Fibroblast of skin of back (primary cell): ENCODE measurements at places on chromosomes 13 and 19.

GRCh38 chr13:38830442-38831045 lies 143.7 kb downstream of the FREM2 start:
- no peak for DNase-seq

DNA sequence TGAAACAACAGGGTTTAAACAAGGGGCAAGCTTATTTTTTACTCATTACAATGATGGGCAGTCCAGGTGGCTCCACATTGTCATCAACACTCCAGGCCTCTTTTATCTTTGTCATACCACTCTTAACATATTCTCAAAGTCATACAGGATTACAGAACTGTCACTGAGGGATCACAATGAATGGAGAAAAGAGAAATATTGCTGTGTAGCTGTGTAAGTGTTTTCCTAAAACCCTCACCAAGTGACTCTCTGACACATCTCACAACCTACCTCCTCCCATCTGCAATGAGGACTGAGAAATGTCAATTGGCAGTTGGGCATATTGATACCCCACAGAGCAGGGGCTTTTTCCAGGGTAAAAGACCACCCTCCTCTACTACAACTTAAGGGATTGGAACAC lies 562.1 kb downstream of the TBC1D4 start:
- DNase-seq = no peak

GRCh38 chr13:71618159-71618558 lies 248.8 kb downstream of the DACH1 start:
- no peak for DNase-seq

DNA sequence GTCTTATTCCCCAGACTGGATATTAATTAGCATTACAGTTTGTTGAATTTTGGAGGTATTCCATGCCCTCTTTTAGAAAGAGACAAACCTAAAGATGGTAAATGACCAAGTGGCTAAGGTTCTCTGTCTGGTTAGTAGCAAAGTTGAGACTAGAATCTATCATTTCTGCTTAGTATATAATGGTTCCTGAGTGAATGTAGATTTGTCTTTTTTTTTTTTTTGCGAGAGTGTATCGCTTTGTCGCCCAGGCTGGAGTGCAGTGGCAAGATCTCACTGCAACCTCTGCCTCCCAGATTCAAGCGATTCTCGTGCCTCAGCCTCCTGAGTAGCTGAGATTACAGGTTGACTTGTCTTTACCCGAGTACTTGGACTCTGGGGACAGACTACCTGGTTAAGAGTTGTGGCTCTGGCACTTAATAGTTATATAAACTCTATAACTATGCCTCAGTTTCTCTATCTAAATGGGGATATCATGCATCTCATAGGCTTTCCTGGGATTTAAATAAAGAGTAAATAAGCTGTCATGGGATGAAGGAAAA lies 2.7 kb downstream of the NAA16 start:
- DNase-seq = no peak

DNA sequence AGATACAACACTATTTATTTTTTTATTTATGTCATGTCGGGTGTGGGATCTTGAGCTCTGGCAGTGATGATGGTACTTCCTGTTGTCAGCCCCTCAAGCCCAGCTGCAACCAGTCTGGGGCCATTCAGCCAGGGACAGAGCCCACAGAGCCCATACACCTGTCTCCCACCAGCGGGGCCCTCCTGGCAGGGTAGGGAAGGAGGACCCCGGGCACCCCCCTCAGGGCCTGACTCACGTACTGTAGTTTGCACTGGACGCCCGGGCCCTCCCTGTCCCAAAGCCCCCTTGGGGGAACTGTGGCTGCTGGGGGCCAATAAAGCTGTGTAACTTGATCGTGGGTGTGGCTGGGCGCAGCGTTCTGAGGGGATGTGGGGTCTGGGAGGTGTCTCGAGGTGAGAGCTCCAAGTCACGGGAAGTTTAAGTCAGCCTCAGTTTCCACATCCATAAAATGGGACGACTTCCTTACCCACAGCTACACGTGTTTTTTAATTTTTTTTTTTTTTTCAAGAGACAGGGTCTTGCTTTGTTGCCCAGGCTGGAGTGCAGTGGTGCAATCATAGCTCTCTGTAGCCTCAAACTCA lies 9.5 kb downstream of the ATG4D start:
- no peak for DNase-seq

- no peak for DNase-seq
Measured at GRCh38 chr13:98195054-98195791, 18.2 kb upstream of the RNF113B start.

- peak; percentile 46 for DNase-seq
Measured at GRCh38 chr19:41264581-41265394, 616 bp downstream of the HNRNPUL1 start.

GRCh38 chr19:36460046-36460445 lies 29.3 kb downstream of the ZNF566 start:
- DNase-seq = peak; percentile 33

- no peak for DNase-seq
Measured at GRCh38 chr13:39350461-39350881, 252.5 kb downstream of the LHFPL6 start.

DNA sequence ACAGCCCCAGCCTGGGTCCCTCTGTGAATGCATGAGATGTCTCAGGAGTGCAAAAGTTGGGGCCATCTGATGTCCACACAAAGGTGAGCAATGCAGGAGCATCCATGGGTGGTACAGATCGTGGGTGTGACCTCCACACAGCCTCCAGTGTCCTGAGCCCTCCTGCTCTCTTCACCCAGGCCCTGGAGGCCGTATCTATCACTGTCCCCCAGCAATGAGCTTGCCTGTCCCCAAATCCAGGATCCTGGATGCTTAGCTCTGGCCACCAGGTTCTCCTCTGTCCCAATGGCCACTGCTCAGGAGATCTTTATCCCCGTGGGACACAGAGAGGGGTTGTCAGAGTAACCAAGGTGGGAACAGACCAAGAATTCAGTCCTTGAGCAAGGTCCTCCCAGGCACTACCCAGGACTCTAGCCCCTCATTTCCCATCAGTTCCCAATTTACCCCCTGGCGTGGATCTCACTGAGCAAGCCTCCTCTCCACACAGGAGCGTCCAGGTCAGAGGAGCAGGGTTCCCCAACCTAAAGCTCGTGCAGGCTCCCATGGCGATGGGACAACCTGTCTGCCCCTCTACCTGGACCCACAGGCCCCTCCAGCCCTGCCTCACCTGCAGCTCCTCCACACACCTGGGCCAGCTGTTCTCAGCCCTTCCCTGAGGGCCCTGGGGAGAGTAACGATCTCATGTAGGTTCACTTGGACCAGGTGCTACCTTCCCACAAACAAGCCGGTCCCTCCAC lies 11.3 kb downstream of the CEACAM21 start:
- no peak for DNase-seq

- DNase-seq = peak; percentile 7
Measured at GRCh38 chr13:65965501-65965900, 1264.6 kb downstream of the PCDH9 start.

DNA sequence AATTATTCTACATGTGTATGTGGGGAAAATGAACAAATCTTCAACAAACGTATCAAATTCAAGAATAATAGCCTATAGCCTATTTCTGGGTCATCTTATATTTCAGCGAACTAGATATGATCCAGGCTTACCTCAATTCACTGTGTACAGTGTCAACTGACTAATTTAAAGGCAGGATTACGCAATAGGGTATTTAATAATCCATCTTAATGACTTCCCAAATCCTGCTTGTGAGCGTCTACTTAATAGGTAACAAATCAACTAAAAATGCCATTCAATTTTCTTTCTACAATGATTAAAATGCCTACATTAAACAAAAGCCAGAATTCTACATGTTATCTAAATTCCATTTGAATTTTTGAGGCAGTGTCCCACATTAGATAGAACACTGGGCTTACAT lies 67.0 kb downstream of the USP12 start:
- DNase-seq = no peak

DNA sequence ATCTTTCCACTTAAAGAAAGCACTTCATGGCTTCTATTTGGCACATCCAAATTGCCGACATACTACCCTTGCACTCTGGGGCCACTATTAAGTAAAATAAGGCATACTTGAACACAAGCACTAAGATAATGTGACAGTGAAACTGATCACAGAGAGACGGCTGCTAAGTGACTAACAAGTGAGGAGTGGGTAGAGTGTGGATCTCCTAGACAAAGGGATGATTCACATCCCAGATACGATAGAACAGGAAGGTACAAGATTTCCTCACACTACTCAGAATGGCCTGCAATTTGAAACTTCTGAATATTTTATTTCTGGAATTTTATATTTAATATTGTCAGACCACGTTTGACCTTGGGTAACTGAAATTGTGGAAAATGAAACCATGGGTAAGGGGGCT lies 1721.8 kb upstream of the SPRY2 start:
- DNase-seq = peak; percentile 1

DNA sequence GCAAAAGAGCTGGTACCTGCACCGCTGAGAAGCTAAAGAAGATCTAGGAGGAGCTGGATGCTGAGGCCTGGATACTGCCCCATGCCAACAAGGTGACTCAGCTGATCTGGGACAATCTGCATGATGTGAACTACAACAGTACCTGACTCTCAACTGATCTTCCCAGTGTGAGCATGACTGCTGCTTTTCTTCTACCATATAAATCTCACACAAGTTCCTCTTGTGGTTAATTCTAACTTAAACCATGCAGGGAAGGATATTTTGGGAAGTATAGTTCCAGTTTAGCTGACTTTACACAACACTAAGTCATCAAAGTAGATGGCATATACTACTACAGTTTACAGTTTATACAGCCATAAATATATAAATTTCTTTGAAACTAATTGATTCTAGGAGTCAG lies 91.9 kb downstream of the SLAIN1 start:
- no peak for DNase-seq

DNA sequence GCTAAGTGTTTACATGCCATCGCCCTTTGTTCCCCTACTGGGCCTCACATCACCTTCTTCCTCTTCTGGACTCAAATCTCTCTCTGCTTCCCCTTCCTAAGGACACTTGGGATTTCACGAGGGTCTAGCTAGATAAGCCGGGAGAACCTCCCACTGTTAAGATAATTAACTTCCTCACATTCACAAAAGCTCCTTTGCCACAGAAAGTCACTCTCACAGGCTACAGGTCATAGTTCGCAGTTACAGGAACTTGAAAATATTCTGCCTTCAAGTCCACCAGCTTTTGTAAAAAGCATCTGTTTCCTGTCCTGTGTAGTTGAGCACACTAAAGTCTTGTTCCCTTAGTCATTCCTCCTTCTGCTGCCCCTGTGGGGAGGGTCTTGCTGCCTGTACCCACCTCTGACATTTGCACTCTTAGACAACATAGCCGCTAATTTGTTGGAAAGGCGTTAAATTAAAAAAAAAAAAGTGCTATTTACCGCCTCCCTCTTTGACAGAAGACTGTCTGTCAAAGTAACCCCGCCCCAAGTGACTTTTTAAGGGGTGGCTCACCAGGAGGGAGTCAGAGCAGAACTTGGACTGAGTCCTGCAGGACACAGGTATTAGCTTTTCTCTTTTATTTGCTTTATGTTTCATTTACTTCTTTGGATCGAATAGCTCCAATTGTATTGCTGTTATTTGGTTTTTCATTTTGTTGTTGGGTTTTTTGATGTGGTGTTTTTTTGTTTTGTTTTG lies 26.8 kb upstream of the CEACAM21 start:
- no peak for DNase-seq

- DNase-seq = no peak
Measured at GRCh38 chr19:3099347-3100145, 5.4 kb downstream of the GNA11 start.

GRCh38 chr19:30003866-30004265 lies 61.8 kb downstream of the URI1 start:
- no peak for DNase-seq

DNA sequence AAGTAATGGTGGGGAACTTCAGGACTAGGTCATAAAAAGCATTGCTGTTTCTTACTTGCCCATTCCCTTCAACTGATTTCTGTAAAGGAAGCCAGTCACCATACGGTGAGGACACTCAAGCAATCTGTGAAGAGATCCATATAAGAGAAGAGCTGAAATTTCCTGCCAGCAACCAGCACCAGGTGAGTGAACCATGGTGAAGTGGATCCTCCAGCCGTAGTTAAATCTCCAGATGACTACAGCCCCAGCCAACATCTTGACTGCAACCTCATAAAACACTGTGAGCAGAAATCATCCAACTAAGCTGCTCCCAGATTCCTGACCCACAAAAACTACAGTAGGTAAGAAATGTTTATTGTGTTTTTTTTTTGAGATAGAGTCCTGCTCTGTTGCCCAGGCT lies 3.8 kb upstream of the SLC6A16 start:
- no peak for DNase-seq

GRCh38 chr13:107203146-107203847 lies 635.4 kb upstream of the ARGLU1 start:
- no peak for DNase-seq

DNA sequence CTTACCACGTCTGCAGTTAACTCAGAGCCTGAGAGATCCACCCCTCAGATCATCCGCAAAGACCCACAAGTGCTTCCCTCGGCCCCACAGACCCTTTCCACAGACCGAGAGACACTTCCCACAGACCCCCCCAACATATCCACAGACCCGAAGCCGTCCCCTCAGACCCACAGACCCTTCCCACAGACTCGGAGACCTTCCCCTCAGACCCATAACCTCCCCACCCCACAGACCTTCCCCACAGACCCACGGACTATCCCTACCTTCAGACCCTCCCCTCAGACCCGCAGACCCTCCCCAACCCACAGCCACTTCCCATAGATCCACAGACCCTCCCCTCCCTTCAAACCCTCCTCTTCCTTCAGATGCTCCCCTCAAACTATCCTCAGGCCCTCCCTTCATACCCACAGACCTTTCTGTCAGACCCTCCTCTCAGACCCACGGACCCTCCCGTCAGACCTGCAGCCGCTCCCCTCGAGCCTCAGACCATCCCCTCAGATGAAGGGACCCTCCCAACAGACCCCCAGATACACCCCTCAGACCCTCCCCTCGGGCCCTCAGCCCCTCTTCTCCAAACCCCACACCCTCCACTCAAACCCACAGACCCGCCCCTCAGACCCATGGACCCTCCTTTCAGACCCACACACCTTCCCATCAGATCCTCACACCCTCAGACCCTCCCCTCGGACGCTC lies 20.1 kb upstream of the TFDP1 start:
- DNase-seq = no peak

- peak; percentile 62 for DNase-seq
Measured at GRCh38 chr19:52237771-52238400, 31.5 kb upstream of the ZNF766 start.

DNA sequence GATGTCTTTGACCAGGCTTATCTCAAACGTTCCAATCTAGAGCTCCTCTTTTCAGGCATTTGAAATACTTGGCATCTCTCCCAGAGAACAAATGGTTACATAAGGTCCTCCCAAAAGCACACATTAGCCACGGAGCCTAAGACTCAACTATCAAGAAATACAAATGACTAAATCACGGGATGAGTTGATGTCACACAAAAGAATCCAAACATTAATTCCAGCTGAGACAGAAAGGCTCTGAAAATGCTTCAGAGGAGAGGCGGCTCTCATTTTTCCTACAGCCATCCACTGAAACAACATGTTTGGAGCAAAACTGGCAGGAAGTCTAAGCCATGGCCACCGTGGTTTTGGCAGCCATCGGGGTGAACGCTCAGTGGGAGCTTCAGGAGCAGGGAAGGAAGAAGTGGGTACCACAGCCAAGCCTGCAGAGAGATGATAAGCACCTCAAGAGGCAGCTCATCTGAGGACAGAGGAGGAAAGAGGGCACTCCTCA lies 122.5 kb downstream of the STK24 start:
- DNase-seq = peak; percentile 97
